ENCODE measurements at places on chromosomes 1 and 21. TPM values are rescaled to one million over a fixed set of nuclear protein-coding genes. Genes with fewer than 3 reads are reported as not detected.

GRCh38 chr21:46206163-46207005 lies 22.1 kb upstream of the SPATC1L start:
- DNase-seq, result no peak

DNA sequence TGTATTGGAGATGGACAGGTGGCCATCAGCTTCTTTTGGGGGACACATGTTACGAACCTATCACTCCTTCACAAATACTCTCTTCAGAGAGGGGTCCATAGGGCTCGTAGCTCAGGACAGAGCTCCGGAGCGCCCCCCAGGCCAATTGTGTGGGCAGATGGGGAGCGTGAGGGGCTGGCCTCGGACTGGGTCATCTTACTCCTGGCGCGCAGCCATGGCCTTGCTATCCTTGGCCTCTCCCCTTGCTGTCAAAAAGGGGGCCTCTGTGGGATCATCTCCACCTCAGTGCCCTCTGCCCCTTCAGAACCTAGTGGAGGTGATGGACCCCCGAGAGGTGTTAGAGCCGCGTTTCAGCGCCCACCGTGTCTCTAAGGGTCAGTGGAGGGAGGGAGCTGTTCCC lies 35.0 kb downstream of the ATP5PO start:
- DNase-seq, result no peak

Gene TCHHL1
- total RNA-seq, result 0.42 TPM

Gene FBXO44
- total RNA-seq, result 12.1 TPM

DNA sequence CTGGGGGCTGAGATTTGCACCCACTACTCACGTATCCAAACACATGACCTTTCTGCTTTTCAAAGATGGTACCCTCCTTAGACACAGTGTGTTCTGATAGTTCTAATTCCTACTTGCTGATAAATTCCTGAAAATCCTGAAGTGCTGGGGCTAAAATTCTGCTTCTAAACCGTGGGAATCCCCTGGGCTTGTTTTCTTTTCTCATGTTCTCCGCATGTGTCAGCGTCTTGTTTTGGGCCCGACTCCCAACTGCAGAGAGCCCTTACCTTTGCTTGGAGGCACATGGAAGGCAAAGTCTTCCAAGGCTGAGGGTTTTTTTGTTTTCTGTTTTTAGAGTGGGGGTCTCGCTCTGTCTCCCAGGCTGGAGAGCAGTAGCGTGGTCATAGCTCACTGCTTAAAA lies 27.2 kb downstream of the PSMG1 start:
- DNase-seq, result no peak

DNA sequence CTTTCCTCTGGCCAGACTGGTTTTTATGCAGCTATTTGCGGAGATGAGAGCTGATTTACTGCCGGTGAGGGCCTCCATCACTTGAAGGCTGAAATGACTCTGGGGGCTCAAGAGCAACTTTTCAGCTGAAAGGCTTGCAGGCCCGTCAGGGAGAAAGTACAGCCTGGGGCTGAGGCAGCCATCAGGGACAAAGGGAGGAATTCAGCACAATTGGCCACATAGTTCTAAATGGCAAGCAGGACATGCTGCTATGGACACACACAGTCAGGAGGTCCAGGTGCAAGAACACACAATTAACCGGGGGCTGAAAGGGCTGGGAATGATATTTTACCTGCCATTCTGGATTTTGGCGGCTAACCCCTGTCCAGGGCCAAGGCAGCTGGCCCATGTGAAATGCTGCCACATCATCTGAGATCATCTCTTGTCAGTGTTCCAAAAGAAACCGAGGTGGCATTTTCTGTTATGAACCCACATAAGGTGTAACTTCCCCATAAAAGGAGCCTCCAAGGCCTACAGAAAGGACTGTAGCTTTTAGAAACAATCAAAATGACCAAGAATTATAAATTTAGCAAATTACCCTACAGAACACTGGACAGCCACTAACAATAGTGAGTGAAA lies 58.2 kb downstream of the LMX1A start:
- DNase-seq, result no peak

Gene NBPF6
- total RNA-seq, result not detected

GRCh38 chr1:233665575-233666270 lies 51.8 kb downstream of the KCNK1 start:
- DNase-seq, result no peak

DNA sequence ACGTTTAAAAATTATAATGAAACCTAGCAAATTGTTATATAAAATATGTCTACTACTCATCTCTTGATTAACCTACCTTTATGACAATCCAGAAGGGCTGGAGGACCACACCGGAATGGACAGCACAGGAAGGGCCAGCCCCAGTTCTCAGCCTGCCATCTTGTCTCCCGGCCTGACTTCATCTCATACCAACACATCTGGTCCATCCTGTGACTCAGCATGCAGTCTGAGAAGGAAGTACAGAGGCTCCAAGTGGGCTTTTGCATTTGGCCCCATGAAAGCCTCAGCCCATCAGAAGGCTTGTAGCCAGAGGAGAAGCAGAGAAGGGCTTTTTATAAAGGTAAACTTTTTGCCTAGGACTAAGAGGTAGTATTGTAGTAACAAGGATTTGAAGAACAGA lies 436.6 kb downstream of the MRPL39 start:
- DNase-seq, result no peak

DNA sequence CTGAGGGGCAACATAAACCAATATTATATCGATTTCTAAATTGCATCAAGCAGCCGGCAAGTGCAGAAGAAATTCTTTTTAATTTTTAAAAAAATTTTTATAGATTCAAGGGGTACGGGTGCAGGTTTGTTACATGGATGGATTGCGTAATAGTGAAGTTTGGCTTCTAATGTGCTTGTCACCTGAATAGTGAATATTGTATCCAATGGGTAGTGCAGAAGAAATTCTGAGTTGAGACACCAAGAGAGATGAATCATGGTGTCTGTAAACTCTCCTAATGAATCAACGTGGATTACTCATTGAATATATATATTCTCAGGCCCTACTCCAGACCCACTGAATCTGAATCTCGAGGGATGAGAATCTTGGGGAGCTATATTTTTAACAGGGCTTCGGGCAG lies 253.7 kb upstream of the FOXD3 start:
- no peak for DNase-seq

- no peak for DNase-seq
Observed at GRCh38 chr21:17389311-17389710, 123.5 kb upstream of the CXADR start.

- DNase-seq, result no peak
Observed at GRCh38 chr1:206098242-206098919, 18.8 kb downstream of the AVPR1B start.

DNA sequence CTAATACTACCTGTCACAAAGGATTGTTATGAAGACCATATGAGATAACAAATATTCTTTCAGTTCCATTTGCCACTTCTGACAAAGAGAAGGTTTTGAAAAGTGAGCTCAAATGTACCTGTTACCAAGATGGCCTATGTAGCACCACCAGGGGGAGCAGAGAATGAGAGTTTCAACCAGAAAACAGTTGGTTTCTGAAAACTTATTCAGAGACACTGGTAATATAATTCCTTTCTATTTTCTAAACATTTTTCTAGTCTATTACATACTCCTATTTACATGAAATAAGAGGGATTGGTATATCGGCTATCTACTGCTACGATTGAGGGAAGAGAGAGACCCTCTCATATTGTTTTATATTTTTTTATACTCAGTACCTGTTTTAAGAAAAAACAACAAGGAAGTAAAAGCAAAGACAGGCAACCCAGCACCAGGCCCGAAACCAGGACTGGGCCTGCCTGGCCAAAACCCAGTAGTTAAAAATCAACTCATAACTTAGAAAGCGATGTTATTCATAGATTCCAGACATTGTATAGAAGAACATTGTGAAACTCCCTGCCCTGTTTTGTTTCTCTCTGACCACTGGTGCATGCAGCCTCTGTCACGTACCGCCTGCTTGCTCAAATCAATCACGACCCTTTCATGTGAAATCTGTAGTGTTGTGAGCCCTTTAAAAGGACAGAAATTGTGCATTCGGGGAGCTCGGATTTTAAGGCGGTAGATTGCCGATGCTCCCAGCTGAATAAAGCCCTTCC lies 48.3 kb downstream of the IL23R start:
- DNase-seq, result no peak

Gene TRIM63
- 0.26 TPM for total RNA-seq

GRCh38 chr1:67784545-67785186 lies 48.6 kb downstream of the GNG12 start:
- DNase-seq, result no peak

GRCh38 chr1:21290546-21290944 lies 282 bp upstream of the ECE1 start:
- no peak for DNase-seq

GRCh38 chr1:8423692-8424538 lies 106.0 kb downstream of the SLC45A1 start:
- no peak for DNase-seq

DNA sequence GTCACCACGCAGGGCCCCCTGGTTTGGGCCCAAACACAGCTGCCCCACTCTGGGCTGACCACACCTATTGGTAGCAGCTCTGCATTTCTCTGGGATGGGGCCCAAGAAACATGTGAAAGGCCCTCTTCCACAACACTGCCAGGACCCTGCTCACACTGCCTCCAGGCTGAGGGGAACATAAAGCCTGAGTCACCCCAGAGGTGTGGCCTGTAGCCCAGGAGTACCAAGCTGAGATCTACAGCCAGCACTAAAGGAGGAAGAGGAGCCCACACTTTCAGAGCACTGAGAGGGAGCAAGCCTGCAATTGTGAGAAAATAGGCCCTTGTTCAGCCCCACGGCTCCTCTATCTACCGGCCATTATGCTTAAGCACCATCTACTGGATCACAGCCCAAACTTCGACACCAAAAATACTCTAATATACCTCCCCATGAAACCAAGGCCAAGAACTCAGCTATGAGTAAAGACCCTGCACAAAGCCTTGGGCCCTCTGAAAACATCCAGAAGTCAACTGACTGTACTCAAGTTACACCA lies 14.4 kb upstream of the OR2T10 start:
- no peak for DNase-seq

Gene CD1D
- 5.1 TPM for total RNA-seq

DNA sequence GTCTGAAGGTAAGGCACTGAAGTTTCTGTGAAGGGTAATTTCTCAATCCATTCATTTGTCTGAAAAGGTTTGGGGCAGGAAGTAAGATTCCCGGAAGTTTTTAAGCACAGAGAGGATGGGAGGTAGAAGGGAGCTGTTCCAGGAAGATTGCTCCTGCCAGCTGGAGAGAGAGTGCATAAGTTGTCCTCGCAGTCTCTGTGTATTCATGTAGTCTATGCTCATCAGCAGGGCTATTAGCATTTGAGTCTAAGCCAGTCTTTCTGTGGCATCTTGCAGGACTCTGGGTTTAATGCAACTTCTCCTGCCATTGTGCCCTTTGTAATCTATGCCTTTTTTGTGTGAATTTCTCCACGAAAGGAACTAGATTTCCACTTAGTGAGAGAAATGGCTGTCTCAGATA lies 140.8 kb upstream of the FGGY start:
- DNase-seq, result no peak

Gene TMPRSS15
- 0.45 TPM for total RNA-seq

Measured in mesenteric fat pad (tissue), 1 donor.